ENCODE measurements at places on chromosomes 5 and 9.

GRCh38 chr9:103574056-103574455 lies 520.1 kb upstream of the SMC2 start:
- DNase-seq, result no peak

GRCh38 chr5:25544652-25545249 lies 900.0 kb upstream of the CDH10 start:
- DNase-seq, result no peak

DNA sequence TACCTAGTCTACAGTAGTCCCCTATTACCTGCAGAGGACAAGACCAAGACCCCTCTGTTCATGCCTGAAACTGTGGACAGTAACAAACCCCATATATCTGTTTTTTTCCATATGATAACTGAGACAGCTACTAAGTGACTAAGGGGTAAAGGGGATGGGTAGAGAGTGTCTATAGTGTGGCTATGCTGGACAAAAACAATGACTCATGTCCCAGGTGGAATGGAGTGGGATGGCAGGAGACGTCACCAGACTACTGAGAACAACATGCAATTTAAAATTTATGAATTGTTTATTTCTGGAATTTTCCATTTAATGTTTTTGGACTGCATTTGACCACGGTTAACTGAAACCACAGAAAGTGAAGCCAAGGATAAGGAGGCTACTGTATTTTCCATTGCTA lies 171.8 kb downstream of the AGTPBP1 start:
- no peak for DNase-seq

GRCh38 chr9:106922026-106922425 lies 59.1 kb downstream of the ZNF462 start:
- no peak for DNase-seq

GRCh38 chr5:87788416-87788815 lies 375.7 kb upstream of the CCNH start:
- DNase-seq, result no peak

GRCh38 chr5:87079219-87079618 lies 188.5 kb upstream of the RASA1 start:
- no peak for DNase-seq

DNA sequence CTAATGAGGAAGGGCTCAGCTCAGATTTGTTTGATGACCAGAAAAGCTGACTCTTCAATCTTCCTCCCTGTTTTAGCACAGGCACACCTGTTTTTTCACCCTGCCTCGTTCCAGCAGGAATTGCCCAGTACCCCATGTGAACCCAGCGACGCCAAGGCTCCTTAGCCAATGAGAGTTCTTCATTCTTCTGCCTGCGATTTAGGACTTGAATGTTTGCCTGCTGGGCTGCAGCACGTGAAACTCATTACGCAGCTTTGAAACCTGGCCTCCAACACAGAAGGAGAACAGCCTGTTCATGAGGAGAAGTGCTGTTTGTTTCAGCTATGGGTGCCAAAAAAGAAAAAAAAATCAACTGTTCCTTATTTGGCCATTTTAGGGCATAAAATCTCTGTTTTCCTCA lies 315.5 kb downstream of the TRPM3 start:
- DNase-seq, result no peak

- DNase-seq, result no peak
These were observed 60.4 kb upstream of the RGMB start for GRCh38 chr5:98713027-98713426.

DNA sequence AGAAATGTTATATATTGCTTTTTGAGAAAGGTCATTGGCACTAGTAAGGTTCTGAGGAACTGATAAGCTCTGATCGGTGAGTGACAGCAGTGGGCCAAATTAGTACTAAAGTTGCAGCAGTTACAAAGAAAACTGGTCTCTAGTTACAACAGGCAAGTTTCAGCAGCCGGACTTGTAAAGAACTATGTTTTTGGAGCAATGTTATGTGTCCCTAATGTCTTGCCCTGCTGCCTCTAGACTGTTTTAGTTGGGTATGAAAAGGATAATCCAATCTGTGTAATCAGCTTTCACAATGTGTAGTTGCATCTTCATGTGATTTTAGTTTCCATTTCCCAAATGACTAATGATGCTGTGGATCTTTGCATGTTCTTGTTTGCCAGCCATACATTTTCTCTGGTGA lies 113.5 kb downstream of the CAMK4 start:
- DNase-seq, result no peak

GRCh38 chr9:37026113-37026930 lies 7.7 kb downstream of the PAX5 start:
- DNase-seq, result no peak

DNA sequence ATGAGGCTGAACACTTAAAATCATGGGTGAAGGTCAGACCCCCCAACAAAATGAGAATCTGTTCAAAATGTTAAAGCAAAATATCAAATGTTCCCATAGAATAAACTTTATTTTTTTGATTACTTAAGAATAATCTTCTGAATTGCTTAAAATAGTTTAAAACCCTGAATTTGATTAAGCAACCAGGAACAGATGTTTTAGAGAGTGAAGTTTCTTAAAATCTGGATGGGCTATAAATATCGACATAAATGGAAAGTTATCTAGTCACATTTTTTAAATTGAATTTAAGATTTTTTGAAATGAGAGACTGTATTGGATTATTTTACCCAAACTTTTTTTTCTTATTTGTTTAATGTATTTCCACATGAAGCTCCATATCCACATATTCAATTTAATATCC lies 98.5 kb downstream of the ADAMTS12 start:
- no peak for DNase-seq
